ENCODE measurements at places on chromosomes 5 and 9. TPM values are rescaled to one million over a fixed set of nuclear protein-coding genes. Genes with fewer than 3 reads are reported as not detected.

DNA sequence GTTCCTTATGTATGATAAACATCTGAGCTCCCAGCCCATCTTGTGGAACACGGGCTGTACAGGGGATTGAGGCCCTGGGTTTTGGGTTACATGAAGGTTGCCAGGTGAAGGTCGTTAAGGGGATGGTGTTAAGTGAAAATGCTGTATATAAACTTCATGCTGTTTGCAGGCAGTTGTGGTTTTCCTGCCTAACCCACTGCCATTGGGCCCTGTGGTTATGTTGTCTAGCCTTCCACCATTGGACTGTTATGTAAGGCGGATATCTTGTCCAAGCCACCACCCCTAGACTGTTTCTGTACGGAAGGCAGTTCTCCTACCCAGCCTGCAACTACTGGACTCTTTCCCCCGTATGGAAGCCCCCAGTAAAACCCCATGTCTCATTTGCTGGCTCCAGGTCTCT is 246.1 kb downstream of the KIF4B start:
- no peak for DNase-seq

DNA sequence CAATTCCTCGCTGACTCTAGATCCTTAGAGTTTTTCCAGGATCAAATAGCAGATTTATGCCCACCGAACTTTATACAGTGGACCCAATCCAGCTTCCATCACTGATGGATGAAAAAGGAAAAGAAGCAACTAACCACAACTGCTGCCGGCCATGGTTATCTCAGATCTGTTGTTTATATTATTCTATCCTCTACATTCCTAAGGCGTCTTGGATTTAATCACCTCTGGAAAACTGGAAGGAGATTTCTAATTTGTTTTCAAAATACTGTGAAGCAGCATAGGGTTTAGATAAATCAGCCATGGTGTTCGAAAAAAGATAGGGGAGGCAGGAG is 663 bp upstream of the ZNF366 start:
- no peak for DNase-seq

GRCh38 chr5:1003296-1003937 is 5.2 kb upstream of the NKD2 start:
- DNase-seq: no peak

DNA sequence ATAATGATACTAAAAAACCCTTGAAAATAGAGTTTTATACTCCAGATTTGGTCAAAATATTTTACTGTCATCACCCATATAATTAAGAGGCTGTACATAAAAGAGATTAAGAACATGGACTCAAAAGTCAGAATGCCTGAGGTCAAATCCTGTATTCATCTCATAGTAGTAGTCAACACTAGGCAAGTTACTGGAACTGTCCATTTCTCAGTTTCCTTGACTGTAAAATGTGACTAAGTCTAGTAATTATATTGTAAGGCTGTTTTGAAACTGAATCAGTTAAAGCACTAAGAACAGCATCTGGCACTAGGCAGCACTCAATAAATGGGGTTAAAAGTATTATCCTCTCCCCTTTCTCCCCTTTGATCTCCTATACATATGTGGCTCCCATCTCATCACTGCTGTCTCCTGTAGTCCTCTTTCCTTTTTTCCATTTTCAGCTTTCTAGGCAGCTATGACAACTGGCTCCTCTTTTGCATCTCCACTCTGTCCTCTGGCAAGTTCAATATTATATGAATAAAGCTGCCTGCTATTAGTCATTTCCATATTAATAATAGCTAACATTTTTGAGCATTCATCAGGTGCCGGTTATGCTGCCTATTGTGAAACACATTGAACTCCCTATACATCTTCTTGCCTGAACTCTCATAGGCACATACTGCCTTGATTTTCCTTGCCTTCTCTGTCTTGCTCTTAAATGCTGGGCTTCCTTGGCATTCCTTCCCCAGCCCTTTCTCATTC is 185.8 kb upstream of the NREP start:
- DNase-seq: no peak

GRCh38 chr5:108942701-108943100 is 195.0 kb downstream of the FER start:
- no peak for DNase-seq

- DNase-seq: no peak
These were observed 21.9 kb downstream of the NEK6 start for GRCh38 chr9:124279531-124280175.

RAB14 gene
- 72.3 TPM for total RNA-seq

PCDHGB2 gene
- 5.1 TPM for total RNA-seq

- DNase-seq: no peak
These were observed 12.2 kb downstream of the SPINK1 start for GRCh38 chr5:147819261-147819770.

GRCh38 chr9:138052635-138053320 is 175.2 kb downstream of the CACNA1B start:
- DNase-seq: no peak

GRCh38 chr5:91424638-91425436 is 41.7 kb upstream of the ARRDC3 start:
- DNase-seq: no peak

- no peak for DNase-seq
These were observed 196.0 kb downstream of the SPATA31D1 start for GRCh38 chr9:82184524-82184923.

Measured in mucosa of gallbladder (tissue), 1 donor.